GM12891 (cell line): ENCODE measurements at places on chromosomes 4 and X.
A peak's percentile ranks its signal among the peaks of the same experiment; 100 is the strongest.

DNA sequence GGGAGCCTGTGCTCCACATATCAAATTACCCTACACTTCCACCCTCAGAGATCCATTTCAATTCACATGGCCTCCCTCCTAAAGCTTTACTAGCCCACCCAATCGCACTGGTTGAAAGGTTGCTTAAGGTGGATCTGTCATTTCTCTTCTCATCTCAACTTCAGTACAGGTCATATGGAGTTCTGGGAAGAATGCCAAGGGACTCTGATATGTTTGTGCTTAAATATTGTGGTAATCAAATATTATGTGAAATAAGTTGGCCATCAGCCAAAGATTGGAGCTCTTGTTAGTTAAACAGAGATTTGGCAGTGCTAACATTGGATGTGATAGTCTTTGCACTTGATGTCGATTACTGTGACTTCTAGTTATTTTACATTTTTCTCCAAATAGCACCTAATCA, 20.5 kb downstream of the SEPTIN6 start:
- DNase-seq, result no peak

GRCh38 chrX:132802033-132802432, 156.4 kb downstream of the HS6ST2 start:
- no peak for DNase-seq

GRCh38 chrX:40623665-40624064, 437 bp downstream of the MPC1L start:
- no peak for DNase-seq

- DNase-seq, result peak; percentile 39
These were observed 65.6 kb downstream of the JAKMIP1 start for GRCh38 chr4:6134612-6135220.

DNA sequence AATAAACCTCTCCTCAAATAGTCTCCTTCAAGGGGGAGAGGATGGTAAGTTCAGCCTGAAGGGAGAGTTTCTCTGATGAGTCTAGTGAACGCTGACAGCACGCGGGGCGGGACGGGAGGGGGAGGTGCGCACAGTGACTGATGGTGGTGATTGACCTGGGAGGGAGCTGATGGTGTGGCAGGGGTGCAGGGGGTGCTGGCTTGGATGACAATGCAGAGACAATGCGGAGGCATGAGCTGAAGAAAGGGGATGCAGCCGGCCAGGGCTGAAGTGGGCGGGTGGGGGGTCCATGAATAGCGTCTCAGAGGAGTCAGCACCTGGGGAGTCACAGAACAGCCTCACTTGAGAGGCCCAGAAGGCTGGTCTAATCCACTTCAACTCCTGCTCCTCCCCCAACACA, 142.5 kb upstream of the PJA1 start:
- no peak for DNase-seq

DNA sequence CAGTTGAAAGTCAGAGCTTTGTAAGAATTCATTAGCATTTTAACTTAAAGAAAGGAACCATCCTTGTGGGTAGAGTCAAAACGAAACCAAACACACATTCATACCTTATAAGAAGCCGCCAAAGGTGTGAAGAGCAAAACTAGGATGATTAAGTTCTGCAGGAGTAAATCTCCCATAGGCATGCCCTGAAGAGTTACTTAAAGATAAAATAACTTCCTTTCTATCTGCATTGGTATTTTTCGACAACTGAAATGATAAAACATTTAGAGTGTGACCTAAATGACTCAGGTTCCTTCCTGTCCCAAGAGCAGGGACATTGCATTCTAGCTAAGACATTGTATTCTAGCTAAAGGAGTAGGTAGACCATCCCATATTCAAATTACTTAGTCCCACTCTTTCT, 75.3 kb downstream of the BCOR start:
- DNase-seq, result no peak

- no peak for DNase-seq
These were observed 181.6 kb downstream of the UGT8 start for GRCh38 chr4:114780205-114780604.

GRCh38 chr4:102684610-102685052, 76.1 kb downstream of the MANBA start:
- no peak for DNase-seq

DNA sequence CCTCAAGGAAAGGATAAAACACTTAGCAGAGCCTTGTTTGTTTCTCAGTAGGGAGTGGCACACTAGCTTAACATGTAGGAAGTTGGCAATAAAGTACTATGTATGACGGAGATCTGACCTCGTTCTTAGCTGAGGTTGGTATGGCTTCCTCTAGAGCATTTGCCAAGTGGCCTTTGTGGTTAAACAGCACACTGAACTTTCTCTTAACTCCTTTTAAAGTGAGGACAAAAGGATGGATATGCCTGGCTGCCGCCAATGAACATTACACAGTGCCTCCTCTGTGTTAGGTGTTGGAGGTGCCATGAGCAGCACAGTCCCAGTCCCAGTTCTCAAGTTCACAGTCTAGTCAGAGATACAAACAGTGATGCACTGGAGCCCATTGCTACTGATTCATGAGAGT, 54.4 kb downstream of the VGLL1 start:
- DNase-seq, result no peak

- no peak for DNase-seq
These were observed 33.8 kb downstream of the TXK start for GRCh38 chr4:48100256-48100655.

GRCh38 chr4:153809307-153809706, 20.4 kb upstream of the SFRP2 start:
- DNase-seq, result no peak

DNA sequence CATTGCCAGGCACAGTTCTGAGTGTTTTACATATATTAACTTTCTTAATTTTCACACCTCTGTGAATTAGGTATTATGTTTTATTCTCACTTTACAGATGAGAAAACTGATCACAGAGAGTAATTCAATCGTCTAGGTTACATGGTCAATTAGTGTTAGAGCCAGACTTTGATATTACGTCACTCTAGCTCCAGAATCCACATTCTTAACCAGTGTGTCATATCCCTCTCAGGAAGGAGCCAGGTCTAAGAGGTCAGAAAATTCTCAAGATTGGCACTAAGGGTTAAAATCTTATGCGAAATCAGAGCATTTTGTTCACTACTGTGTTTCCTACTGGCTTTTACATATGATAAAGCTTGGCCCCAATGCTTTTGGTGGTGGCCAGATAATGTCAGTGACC, 7.4 kb downstream of the DMP1 start:
- no peak for DNase-seq

- DNase-seq, result no peak
These were observed 42.4 kb downstream of the SPATA18 start for GRCh38 chr4:52093466-52093865.

- no peak for DNase-seq
These were observed 242.0 kb downstream of the BCOR start for GRCh38 chrX:39855748-39856129.

- no peak for DNase-seq
These were observed 15.7 kb downstream of the TIGD4 start for GRCh38 chr4:152763796-152764195.

GRCh38 chr4:5808081-5808741, 84.7 kb downstream of the CRMP1 start:
- no peak for DNase-seq

DNA sequence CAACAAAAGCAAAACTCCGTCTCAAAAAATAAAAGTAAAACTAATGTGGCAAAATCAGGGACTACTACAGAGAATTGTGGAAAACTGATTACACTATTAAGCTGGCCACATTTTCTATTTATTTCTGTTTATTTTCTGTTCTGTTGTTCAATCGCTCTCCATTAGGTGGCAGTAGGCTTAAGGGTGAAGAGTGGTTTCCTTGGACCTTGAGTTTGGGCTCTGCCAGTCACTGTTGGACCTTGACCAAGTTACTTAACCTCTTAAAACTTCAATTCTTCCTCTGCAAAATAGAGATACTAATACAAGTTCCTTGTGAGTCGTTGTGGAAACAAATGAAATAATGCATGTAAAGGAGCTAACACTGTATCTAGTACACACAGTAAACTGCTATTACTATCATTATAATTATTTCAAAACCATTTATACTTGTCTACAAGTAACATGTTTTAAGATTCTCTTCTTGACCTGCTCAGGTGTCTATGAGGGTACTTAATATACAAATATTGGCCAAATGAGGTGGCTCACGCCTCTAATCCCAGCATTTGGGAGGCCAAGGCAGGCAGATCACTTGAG, 15.2 kb downstream of the HSD17B11 start:
- DNase-seq, result no peak

DNA sequence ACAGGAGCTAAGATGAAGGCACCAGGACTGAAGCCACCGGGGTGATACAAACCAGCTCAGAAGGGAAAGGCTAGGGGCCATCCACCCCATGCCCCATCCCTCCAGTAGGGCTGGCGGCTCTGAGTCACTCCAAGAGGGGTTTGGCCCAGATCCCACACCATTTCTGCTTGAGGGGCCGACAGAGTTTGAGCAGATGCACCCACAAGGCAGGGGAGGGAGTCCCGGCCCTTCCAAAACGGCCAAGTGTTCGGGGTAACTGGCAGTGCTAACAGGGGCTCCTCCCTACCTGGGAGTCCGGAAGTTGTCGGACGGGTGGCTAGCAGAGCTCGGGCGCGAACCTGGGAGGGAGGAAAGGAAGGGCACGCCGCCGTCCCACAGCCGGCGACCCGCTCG, 412 bp downstream of the SLC10A3 start:
- no peak for DNase-seq

GRCh38 chr4:2073808-2074481, 14.8 kb downstream of the NAT8L start:
- no peak for DNase-seq

- no peak for DNase-seq
These were observed 1754.3 kb upstream of the AGA start for GRCh38 chr4:179196511-179196910.

DNA sequence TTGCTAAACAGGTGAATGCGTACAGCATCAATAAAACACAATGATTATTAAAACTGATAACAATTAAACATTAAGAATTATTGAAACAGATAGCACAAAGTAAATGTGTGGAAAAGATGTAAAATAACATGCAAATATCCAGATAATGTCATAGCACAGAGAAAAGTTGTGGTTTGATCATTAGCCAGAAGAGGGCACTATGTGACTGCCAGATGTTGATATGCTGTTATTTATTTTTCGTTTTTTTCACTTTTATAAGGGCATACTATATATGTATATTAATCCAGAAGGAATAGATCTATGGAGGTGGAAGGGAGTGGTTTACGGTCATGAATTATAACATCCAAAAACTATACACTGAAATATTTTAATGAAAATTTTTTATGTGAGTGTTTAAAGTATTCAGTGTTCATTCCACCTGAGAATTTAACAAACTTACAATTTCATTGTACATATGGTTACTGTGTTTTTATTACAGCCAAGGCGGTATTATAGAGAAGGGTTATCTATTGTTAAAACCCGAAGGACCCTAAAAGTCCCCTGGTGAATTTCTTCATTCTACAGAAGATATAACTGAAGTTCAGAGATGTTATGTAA, 211.9 kb upstream of the UGT8 start:
- DNase-seq, result peak; percentile 4

GRCh38 chrX:10157543-10157942, 768 bp downstream of the CLCN4 start:
- no peak for DNase-seq

DNA sequence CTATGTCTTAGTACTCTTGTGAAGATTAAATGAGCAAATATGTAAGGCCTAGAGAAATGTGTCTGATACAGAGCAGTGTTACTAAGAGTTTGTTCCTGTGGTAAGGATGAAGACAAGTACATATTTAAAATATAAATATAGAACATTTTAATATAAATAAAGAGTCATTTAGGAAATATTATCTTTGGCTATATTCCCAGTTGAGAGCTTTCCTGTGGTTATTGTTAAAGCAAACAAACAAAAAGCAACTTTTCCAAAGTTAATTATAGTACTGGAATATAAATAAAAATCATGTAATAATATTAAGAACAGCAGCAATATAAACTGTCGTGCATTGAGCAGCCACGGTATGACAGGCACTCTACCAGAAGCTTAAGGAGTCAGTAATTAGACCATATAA, 472.5 kb downstream of the INPP4B start:
- DNase-seq, result no peak

- no peak for DNase-seq
These were observed 21.9 kb upstream of the CYP4V2 start for GRCh38 chr4:186169333-186169944.

DNA sequence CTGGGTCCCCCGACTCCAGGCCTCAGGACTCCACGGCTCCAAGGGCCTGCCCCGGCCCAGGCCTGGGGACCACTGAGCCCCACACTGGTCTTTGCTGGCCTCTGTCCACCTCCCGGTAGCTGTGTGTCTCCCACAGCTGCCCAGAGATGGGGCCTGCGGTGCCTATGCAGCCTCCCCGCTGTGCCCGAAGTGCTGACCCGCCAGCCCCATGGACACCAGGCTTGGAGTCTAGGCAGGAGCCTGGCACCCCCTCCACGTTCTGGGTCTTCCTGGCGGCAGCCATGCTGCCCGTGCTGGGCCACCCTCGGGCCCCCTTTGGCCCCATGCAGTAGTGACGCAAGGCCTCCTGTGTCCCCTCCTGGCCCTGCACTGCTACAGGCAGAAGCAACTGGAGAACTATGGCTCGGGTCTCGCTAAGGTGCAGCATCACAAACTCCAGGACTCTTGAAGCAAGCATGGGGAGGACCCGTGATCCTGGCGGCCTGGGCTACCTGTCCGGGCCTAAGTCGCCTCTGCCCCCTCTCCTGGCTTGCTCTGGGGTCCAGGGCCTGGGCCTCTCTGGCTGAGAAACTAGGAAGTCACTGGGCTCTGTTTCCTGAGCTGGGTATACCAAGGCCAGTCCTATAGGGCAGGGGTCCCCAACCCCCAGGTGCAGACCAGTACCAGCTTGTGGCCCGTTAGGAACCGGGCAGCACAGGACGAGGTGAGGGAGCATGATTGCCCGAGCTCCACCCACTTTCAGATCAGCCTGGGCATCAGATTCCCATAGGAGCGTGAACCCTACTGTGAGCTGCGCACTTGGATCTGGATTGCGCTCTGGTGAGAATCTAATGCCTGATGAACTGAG, 917 bp downstream of the MYL5 start:
- no peak for DNase-seq

- no peak for DNase-seq
These were observed 90.7 kb downstream of the CNOT6L start for GRCh38 chr4:77728420-77728819.

- no peak for DNase-seq
These were observed 15.6 kb upstream of the NAT8L start for GRCh38 chr4:2043396-2044118.

- no peak for DNase-seq
These were observed 170.3 kb upstream of the IGFBP7 start for GRCh38 chr4:57280481-57280880.

DNA sequence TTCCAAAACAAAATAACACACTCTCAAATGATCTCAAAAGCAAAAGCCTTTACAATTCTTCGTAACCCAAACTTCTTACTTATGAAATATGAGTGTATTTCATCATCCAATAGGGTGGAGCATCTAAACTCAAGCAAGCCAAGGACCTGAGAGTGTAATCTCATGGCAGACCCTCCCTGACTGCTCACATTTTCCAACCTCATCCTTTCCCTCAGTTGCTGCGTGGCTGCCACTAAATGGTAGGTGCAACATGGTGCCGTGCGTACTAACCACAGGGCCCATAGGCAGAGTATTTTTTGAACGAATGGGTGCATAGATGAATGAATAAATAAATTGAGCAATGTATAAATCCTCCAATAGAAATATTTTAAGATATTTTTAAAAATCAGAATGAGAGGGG, 45.4 kb downstream of the TTC29 start:
- no peak for DNase-seq
